CD4-positive, alpha-beta T cell treated with Interferon alpha-2 for 1 hour (primary cell): ENCODE measurements at places on chromosomes 2 and 18.

DNA sequence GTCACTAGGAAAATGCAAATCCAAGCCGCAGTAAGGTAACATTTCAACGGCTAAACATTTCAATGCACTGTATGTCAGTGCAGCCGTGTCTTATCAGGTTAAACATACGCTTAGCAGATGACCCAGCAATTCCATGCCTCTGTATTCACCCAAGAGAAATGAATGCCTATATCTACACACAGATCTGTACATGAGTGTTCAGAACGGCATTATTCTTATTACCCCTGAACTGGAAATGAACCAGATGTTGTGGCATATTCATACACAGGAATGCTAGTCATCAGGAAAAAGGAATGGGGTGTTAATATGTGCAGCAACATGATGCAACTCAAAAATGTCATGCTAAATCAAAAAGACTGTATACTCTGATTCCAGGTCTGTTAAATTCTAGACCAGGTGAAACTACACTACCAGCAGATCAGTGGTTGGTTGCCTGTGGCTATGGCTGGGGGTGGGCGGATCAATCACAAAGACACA lies 80.4 kb upstream of the RPL31 start:
- DNase-seq = no peak

GRCh38 chr2:65175894-65176530 lies 46.1 kb upstream of the RAB1A start:
- no peak for DNase-seq

- DNase-seq = no peak
Observed at GRCh38 chr18:47747260-47747795, 183.1 kb downstream of the SMAD2 start.

DNA sequence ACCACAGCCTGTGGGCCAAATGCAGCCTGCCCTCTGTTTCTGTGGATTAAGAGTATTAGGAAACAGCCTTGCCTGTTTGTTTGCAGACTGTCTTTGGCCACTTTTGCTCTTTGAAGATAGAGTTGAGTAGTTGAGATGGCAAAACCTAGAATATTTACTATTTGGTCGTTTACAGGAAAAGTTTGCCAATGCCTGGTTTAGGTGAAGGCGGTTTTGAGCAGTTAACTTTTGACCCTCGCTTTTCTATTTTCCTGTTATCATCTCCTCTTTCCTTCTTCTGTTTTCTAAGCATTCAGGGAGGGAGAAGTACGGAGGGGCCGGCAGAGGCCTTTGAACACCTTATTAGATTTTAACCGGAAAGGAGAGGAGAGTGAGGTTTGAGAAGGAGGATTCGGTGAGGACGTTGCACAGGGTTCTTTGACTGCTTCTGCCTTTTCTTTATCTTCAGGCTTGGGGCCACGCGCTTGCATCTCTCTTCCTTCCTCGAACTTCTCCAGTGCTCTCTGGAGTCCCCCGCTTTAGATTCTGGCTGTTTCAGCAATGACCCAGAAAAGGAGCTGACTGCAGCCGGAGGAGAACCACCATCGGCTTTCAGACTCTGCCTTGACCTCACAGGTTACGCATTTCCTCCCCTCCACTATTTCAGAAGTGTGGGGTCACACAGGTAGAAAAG lies 39.2 kb downstream of the IL1R2 start:
- DNase-seq = no peak

DNA sequence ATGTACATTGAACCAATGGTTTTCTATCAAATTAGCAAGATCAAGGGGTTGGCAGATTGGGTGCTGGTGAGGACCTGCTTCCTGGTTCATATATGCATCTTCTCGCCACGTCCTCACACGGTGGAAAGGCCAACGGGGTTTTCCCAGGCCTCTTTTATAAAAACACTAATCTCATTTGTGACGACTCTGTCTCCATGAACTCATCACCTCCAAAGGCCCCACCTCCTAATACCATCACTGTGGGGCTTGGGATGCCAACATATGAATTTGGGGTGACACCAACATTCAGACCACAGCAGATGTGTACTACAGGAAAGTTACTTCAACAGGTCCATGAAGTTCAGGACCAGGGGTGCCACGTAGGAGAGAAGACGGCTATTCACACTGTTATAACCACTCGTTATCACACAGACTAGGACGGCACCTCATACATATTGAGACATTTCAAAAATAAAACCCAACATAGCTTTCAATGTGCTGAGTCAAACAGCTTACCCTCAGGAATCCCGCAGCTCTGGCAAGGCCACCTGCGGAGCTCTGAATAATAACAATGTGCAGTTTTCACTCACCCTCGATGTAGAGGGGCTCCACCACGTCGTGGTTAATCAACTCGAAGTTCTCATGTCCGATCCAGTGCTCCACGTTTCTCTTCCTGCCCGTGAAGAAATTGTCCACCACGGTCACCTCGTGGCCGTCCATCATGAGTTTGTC lies 49.3 kb downstream of the UXS1 start:
- DNase-seq = peak; percentile 79

GRCh38 chr2:27278010-27278409 lies 2.8 kb downstream of the DNAJC5G start:
- DNase-seq = no peak

DNA sequence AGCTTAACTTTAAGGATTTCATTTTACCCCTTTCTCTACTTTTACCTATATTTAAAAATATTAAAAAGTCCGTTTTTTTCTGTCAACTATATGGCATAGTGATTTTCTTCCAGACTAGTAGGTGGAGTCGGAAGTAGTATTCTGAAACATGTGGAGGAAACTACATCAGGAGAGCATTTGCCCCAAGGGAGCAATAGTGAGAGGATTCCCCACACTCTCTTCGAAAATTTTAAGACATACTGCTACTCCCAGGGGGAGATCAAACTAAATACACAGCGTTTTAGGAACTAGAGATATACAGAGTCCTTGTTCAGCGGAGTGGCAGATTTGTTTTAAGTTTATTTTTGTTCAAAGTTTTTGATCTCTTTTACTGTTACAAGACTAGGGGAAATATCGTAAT lies 40.6 kb downstream of the METAP1D start:
- no peak for DNase-seq

GRCh38 chr2:102983786-102984185 lies 222.0 kb downstream of the TMEM182 start:
- no peak for DNase-seq

GRCh38 chr2:63310614-63311013 lies 260.0 kb downstream of the OTX1 start:
- DNase-seq = no peak

GRCh38 chr2:109689182-109689930 lies 75.2 kb downstream of the SOWAHC start:
- no peak for DNase-seq

DNA sequence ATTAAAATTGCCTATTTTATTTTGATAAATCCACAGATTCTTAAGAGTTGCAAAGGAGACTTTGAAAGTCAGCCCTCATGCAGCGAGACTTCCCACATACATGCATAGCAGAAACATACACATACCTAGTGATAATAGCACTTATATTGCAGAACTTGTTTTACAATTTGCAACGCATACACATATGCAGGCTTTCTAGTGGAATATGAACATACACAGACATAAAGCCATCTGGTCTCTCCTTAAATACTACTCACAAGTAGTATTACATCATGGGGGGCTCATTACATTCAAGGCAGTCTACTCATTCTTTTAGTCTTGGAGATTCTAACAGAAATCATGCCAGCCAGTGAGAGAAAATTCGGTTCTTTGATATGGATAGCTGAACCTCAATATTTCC lies 295.1 kb upstream of the RND3 start:
- no peak for DNase-seq

DNA sequence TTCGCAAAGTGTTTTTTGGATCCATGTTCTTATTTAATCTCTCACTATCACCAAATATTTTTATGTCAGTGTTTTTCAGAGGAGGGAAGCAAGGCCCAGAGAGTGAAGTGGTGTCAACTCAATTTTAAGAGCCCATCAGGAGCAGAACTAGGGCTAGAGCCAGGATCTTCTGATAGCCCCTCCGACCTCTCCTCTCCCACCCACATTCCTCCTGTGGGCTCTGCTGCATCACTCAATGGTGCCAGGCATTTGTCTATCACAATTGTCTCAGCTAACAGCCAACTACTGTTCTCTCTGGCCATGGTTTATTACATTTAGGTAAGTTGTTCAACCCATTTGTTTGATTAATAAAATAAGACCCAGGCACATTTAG lies 68.6 kb downstream of the MAPK4 start:
- DNase-seq = no peak

GRCh38 chr2:73156539-73157124 lies 43.9 kb upstream of the RAB11FIP5 start:
- DNase-seq = peak; percentile 10

- DNase-seq = no peak
Observed at GRCh38 chr18:68181956-68182355, 533.0 kb downstream of the TMX3 start.

DNA sequence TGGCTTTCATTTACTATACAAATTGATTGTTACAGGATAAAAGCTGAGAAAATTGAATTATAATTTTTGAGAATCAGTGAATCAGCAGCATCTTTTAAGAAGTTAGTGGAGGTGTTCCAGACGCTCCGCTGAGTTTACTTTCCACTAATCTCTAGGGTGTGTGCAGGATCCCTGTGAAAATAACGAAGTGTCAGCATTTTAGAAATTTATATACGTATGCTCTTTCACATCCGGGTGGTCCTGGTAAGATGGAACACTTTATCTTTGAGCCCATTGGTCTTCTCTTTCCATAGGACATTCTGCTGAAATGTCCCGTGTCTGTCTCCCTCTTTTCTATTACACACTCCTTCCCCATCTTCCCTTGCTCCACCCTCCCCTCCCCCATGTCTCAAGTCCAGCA lies 268.6 kb upstream of the LRRTM1 start:
- DNase-seq = no peak

DNA sequence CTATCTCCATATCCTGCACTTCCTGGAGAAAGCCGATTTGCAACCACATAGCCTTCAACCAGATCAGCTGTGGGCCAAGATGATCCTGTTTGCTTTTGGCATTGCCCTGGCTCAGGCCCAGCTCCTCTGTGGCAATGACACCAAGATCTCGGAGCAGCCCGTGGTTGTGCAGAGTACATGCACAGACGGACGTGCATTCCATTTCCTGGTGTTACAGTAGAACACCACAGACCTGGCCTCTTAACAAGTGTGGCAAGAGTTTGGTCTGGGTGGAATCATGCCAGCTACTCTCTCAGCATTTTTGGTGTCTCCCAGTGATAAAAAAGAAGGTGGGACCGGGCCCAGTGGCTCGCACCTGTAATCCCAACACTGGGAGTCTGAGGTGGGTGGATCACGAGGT lies 20.0 kb downstream of the MALT1 start:
- DNase-seq = no peak

- no peak for DNase-seq
Observed at GRCh38 chr2:16507655-16508489, 157.8 kb downstream of the CYRIA start.

GRCh38 chr2:188663301-188663700 lies 310.9 kb upstream of the COL3A1 start:
- no peak for DNase-seq

- peak; percentile 76 for DNase-seq
Observed at GRCh38 chr2:106095478-106096298, 98.4 kb downstream of the UXS1 start.

DNA sequence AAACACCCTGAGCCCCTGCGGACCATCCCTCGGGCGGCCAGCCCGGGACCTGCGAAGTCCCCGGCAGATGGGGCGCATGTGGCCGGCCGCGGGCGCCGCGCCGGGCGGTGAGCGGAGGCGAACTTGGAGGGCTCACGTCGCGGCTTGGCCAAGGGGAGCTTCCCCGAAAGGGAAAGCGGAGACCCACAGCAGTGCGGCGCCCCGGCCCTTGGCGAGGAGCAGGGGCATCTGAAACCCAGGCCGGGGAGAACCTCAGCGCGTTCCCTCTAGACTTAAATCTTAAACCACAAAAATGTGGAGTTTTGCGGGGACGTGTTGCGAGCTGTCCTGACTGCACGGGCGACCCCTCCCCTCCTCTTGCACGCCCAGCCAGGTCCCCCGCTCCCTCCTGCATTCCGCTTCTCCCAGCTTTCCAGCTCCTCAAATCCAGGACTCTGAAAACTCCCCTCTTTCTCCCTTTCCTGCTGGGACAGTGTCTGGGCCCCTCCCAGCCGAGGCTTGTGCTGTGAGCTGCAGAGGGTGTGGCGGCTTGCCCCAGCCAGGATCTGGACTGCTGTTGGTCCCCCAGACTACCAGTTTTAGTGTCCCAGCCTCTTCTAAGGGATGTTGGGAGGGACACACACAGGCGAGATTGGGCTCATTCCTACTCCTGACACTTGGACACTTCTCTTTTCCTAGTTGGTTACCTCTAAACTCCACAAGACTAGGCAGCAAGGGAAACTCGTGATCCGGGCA lies 1.3 kb downstream of the FMNL2 start:
- DNase-seq = no peak

GRCh38 chr2:224160917-224161316 lies 121.8 kb upstream of the SERPINE2 start:
- no peak for DNase-seq
